SK-N-DZ (cell line): ENCODE measurements at places on chromosomes 16 and 17.

DNA sequence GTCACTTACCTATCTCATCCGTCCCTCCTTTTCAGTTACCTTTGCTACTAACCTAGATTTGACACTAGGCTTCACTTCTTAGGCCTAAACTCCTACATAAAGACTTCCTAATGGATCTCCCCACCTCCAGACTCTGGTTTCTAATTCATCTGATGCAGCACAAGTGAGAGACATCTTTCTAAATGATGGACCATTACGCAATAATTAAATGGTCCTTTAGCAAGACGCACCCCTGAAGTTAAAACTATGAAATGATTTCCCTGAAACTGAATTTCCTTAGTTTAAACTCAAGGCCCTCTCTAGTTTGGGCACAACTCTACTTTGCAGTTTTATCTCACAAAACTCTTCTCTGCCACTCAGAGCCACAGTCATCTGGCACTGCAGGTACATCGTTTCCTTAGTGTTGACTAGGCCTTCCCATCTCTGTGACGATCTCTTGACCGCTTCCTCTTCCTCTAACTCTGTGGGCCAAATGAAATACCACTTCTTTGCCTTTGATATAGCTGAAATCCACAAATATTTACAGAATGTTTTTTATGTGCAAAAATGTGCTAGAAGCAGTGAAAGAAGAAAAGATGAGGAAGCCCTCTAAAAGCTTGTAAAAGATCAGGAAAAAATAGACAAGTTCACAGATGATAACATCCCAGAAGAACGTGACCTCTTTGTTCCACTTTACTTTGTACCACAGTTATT, 3.3 kb downstream of the SYNRG start:
- DNase-seq: no peak

DNA sequence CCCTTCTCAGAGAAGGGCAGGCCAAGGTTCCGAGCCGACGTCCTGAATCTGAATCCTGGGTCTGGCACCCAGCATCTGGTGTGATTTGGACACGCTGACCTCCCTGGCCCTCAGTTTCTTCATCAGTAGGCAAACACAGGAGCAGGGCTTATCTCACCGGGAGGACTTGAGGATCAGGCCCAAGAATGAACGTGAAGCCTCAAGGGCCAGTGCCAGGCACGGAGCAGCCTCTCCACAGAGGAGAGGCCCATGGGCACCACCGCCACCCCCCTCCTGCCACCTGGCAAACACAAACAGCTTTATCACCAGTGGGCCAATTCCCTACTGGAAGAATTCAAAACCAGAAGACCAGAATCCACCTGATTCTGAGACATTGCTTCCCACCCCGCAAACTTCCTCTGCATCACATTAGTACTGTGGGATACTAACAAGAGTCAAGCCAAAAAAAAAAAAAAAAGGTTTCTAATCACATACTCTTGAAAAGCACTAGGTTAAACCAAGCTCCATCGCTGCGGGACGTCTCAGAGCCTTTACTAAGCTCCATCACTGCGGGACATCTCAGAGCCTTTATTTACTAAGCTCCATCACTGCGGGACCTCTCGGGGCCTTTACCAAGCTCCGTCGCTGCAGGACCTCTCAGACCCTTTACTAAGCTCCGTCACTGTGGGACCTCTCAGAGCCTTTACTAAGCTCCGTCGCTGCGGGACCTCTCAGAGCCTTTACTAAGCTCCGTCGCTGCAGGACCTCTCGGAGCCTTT, 68.0 kb upstream of the DOC2B start:
- no peak for DNase-seq

DNA sequence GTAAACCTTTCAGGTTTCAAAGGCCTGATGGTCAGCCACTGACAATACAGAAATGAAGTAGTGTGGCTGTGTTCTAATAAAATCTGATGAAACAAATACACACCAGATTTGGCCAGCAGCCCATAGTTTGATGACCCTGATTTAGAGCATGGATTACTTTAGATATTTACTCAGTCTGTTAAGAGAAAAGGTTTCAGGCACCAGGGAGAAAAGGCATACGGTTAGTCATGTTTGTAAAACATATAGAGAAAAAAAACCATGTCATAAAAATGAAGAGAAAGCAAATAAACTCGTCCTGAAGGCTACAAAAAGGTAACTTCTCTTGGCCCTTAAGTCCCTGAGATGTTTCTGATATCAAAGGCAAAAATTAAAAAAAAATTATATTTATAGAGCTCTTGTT, 112.1 kb downstream of the ADAMTS18 start:
- DNase-seq: no peak

- DNase-seq: no peak
Measured at GRCh38 chr17:65677932-65678331, 116.5 kb upstream of the AXIN2 start.

GRCh38 chr16:71472931-71473330, 10.9 kb upstream of the ZNF23 start:
- no peak for DNase-seq

- DNase-seq: no peak
Measured at GRCh38 chr16:78291604-78292003, 192.2 kb downstream of the WWOX start.

- no peak for DNase-seq
Measured at GRCh38 chr17:41885733-41886132, 20.5 kb upstream of the KLHL11 start.

- DNase-seq: no peak
Measured at GRCh38 chr16:89209522-89210044, 7.9 kb upstream of the ZNF778 start.

DNA sequence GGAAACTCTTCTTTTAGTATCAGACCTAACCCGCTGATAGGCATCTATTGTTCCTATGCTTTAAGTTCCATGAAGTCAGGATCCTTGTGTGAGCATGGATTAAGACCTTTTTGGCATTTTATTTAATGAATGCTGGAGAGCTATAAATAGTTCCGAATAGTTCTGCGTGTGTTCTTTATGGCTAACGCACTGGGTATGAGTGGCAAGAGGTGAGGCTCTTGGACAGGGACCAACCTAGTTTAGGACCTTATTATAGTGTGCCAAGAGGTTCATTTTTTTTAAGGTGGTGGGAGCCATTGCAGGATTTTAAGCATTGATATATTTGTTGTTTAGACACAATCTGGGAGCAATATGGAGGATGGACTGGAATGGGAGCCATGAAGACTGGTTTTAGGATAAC, 71.8 kb downstream of the KPNA2 start:
- DNase-seq: no peak

DNA sequence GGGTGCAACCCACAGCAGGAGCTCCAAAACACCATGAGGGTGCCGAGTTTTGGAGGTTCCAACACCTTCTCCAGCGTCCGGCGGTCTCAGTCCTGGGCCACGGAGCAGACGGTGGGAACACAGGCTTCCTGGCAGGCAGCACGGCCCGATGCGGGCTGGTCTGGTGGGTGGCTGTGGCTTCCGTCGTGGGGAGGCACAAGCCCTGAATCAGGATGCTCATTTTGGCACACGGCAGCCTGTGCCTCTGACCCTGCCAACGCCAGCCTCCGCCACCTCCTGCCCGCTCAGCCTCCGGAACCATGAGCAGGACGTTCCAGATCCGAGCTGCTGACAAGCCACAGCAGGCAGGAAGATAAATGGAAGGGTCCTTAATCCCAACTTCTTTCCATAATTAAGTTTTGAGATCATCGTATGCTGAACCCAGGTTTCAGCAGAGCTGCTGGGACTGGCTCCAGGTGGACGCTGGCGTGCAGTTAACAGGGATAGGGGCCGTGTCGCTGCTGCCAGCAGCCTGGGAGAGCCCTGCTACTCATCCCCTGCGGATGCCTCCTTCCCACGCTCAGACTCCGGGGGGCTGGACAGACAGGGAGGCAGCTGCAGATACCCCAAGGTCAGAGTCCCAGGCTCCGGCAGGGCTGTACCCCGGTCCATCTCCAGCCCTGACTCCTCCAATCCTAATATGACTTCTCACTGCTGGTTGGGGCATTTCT, 136.6 kb downstream of the ENGASE start:
- no peak for DNase-seq

DNA sequence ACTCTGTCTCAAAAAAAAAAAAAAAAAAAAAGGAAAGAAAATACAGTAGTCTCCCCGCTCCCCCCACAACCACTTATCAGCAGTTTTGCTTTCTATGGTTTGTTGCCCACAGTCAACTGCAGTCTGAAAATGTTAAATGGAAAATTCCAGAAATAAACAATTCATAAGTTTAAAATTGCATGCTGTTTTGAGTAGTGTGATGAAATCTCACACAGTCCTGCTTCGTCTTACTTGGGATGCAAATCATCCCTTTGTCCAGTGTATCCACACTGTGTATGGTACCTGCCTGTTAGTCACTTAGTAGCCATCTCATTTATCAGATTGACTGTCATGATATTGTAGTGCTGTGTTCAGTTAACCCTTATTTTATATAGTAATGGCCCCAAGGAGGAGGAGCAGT, 41.5 kb downstream of the NF1 start:
- no peak for DNase-seq

DNA sequence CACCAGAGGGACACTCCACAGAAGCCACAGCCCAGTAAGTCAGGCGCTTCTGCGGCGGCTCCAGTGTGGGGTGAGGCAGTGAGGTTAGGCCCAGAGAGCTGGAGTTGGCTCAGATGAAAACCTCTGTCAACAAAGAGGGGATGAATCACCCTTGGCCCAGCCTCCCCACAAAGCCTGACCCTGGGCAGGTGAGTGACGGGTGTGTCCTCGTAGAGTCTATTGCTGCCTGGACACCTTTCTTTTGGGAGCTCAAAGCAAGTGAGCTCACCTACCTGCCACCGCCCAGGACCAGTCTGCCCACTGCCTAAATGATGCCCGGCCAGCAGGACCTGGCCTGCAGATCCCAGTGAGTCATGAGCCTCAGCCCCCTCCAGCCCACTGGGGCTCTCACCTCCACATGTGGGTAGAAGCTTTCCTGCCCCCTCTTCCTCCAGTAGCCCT, 24.9 kb upstream of the DBNDD1 start:
- no peak for DNase-seq

DNA sequence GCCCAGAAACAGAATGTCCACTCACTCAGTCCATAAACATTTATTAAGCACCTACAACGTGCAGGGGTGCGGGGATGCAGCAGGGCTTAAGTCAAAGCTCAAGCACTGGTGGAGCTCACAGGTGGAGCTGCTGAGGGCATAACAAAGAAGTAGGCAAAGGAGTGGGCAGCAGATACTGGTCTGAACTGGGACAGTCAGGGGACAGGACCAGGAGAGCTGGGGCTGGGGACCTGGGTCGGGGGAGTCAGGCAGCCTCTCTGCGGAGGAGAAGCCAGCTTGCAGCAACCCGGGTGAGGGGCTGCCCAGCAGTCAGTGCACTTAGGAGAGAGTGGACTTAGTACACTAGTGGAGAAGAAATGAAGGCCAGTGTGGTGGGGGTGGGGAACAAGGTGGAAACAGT, 10.0 kb upstream of the TNFRSF13B start:
- DNase-seq: no peak

DNA sequence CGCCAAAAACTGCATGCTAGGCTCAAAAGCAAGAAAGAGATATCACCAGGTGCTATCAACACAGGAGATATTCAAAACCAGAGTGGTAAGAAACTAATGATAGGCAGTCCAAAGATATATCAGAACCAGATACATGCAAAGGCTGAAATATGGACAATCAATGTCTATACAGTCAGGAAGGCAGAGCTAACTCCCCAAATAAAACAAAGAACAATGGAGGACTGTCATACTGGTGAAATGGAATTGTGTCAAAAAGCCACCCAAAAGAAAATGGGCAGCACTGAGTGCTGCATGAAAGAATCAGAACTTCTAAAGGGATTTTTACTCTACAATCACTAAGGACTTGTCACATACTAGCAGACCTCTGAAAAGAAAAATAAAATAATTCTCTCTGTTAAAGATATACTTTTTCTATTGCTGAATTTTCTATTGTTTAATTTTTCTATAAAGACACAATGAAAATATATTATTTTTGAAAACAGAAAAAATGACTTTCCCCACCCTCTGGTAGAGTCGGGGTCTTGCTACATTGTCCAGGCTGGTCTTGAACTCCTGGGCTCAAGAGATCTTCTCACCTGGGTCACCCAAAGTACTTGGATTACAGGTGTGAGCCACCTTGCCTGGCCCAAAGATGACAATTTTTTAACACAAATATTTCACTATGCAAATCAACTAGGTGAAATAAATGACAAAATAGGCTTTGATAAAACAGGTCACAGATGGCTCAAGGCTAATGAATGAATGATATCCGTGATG, 98.2 kb downstream of the USP32 start:
- no peak for DNase-seq

DNA sequence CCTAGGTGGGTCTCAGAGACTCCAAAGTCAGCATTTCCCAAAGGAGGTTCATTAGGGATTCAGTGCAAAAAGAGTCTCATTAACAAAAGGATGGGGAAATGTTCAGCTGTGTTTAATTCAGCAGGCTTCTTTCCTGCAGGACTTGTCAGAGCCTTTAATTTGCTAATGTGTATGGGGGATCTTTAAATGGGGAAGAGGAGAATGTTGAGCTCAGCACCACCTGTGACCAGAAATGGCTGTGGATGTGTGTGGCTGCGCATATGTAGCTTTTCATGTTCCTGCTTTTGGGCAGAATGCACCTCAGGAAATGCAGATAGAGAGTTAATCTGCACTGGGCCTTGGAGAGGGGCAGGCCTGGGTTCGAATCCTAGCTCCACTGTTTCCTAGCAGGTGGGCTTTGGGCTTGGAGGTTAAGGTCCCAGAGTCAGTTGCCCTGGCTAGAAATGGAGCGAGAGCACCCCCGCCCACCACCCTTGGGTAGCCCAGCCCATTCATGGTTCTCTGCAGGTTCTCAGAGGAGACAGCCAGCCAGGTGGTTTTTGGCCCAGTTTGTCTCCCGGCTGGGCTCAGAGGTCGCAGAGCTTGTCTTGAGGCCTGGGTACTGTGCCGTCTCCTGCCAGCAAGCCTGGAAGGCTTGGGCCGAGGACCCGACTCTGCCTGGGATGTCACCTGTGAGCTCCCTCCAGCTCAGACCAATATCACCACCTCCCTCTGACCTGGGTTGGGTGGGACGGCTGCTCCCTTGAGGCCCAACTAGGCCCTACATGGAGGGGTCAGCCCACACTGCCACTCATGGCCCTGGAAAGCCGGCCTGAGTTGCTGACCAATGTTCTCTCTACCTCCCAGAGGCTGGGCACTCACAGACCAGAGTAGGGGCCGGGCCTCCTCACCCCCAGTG, 9.3 kb downstream of the ADCY7 start:
- DNase-seq: no peak

GRCh38 chr17:79659376-79659775, 48.5 kb upstream of the RBFOX3 start:
- DNase-seq: no peak

GRCh38 chr17:79306424-79307318, 232.0 kb downstream of the ENGASE start:
- no peak for DNase-seq

GRCh38 chr16:13005721-13006247, 104.4 kb downstream of the SHISA9 start:
- DNase-seq: no peak

- no peak for DNase-seq
Measured at GRCh38 chr17:19991252-19991885, 13.7 kb upstream of the AKAP10 start.
